ENCODE measurements at places on chromosomes 2 and 18.

DNA sequence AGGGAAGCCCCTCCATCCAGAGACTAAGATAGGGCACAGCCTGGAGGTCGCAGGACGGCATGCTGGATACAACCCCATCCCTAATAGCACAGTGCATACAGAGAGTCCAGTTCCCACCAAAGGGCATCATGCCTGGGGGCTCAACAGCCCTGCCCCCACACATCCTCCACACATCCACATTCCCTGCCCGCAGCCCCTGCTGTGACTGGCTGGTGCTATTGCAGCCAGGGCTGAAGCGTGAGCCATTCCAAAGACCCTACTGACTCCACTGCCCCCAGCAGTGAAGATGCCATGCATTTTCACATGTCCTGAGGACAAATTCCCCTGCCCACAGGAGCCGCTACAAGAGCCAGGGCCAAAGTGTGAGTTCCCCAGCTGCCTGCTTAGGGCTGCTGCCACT lies 641.6 kb downstream of the METTL4 start:
- DNase-seq = no peak

- DNase-seq = no peak
Measured at GRCh38 chr2:182057002-182057401, 71.3 kb downstream of the PPP1R1C start.

GRCh38 chr2:136131484-136131960 lies 13.6 kb upstream of the CXCR4 start:
- DNase-seq = no peak

DNA sequence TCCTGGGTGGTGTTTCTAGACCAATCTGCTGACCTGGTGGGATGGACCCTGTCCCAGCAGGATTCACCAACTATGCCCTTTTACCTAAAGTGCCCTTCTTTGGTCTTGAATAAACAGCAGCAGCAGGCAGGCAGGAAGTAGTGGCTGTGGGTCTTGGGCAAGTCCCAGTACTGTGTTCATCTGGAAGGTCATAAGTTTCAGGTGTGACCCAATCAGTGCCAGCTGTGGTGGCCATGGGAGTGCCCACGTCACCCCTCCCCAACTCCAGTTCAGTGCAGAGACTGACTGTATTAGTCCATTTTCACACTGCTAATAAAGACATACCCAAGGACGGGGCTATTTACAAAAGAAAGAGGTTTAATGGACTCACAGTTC lies 148.3 kb upstream of the SRD5A2 start:
- no peak for DNase-seq

DNA sequence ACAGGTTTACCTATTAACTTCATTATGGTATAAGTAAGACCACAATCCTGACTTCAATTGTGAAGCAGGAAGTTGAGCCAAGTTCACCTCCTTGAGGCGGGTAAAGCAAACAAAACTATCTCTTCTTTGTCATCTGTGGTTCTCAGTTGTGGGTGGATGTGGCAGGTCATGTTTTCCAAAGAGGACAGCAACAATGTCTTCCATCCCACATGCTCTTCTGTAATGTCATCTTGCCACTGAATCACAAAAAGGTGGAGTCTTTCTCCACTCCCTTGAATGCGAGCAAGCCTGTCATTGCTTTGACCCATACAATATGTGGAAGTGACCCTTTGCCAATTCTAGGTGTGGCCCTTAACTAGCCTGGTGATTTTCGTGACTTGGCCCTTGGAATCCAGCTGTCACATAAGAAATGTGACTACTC lies 98.7 kb downstream of the GRB14 start:
- DNase-seq = no peak

- peak; percentile 61 for DNase-seq
Measured at GRCh38 chr2:203730076-203730729, 23.8 kb downstream of the CD28 start.

DNA sequence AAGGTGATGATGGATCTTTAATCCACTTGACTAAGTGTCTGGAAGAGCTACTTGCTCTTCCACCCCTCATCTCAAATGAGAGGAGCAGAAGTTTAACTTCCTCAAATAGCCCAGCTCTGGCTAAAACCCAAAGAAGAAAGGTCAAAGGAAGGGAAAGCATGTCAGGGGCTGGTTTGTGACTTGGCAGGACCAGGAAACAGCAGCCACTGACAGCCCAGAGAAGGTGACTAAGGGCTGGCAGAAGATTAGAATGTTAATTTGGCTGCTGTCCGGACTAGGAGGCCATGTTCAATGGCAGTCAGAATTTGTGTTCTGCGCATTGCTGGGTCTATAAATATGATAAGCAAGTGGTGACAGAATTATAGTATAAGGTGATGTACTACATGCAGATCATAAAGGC lies 386.2 kb downstream of the SETBP1 start:
- no peak for DNase-seq

- DNase-seq = no peak
Measured at GRCh38 chr2:236254001-236254400, 10.2 kb downstream of the ASB18 start.

DNA sequence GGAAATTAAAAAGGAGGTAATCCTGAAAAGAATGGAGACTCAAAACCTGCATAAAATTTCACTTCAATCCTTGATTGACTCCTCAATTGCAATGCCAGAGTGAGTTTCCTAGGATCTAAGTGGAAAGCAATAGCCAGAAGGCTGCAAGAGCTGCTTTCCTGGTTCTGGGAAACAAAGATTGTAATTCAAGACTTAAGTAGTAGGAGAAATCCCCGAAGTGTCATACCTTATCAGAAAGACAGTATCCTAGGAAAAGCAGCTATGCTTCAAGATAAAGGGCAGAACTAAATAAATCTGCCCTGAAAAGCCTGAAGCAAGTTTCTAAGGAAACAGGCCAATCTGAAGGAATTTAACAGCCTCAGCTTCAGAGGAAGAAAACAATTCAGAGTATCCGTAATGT lies 390.2 kb downstream of the DSC3 start:
- DNase-seq = no peak

DNA sequence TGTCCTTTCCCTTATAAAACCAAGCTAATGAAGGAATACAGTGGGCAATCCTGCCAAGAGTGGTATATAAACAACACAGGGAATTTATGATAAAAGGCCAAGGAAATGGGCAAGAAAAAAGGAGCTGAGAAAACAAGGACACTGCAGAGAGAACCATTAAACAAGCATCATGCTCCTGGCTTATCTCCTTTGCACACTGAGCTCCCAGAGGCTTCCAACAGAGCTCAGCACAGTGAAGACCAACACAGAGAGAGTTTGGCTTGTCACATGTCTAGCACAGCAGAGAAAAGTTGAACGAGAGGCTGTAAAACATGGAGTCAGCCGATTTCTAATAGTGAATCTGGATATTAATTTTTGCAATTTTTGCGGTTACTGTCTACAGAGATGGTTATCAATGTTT lies 68.0 kb upstream of the KLF7 start:
- DNase-seq = no peak

- DNase-seq = no peak
Measured at GRCh38 chr2:10971888-10972260, 60.1 kb downstream of the KCNF1 start.

- DNase-seq = peak; percentile 94
Measured at GRCh38 chr2:128395640-128396499, 77.2 kb upstream of the HS6ST1 start.

DNA sequence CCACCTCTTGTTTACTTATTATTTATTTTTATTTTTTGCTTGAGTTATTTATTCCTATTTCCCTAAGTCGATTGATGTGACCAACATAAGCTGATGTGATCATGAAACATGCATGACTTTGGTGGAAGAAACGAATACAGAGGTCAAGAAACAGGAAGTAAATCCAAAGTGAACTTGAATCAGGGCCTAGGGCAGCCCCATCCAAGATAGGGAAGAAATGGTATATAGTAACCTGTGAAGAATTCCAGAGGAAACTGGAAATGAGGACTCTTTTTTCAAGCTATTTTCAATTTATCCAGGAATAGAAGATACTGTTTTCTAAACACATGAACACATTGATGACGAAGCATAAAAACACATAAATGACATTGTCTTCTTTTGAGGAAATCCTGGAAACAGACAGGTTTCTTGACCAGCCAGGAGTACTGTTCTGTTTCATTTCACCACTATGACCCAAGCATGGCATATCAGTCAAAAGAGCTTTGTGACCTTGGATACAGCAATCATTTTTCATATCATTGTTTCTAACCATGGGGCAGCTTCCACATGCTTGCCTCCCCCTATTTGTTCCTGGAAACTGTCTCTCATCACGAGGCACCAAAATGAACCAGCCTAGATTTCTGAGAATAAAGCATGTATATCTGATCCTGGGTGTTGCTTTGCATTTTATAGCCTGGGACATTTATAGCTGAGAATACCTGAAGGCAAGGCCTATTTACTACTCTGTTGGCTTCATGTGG lies 9.1 kb upstream of the LCLAT1 start:
- DNase-seq = no peak

- DNase-seq = peak; percentile 97
Measured at GRCh38 chr2:144099780-144100377, 420.0 kb downstream of the ZEB2 start.

DNA sequence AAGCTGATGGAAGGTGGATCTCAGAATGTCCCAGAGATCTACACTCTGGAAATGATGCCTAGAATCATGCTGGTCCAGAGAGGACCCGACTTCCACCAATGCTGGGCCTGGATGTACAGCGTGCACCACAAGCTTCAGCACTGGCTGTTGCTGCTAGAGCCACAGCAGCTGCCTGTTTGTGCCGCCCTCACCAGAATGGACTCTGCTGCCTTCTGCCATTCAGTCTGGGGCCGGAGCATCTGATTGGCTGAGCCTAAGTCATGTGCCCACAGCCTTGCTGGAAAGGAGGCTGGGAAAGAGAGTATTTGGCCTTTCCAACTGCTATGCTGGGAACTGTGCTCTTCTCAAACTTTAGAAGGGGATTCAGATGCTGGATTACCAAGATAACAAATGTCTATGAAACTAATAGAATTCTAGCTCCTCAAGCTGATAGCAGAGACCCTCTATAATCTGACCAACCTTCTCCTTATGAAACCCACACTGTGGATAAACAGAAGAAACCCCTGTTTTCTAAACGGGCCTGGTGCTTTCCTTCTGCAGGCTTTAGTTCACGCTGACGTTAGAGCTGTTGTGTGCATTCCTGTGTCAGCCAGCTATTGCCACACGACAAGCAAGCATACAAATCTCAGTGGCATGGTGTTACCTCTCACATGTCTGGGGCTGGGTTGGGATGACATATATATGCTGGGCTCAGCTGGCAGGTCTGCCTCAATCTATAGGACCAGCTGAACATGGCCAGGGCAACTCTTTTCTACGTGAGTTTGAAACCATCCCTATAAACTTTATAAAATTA lies 4.1 kb upstream of the LOXHD1 start:
- DNase-seq = peak; percentile 30

DNA sequence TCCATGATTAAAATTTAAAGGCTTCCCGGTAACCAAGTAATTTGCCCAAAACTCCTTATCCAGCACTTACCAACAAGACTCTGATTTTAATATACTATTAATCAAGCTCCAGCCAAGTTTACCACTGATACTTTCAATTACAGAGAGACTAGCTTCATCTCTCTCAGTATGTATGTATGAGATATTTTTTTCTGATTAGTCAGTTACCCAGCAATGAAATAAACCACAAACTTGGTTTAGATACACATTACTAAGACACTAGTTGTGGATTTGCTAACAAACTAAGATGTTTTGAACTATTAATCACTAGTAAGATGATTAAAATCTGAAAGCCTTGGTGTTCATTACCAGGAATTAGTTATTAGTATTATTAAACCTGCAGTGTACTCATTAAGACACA lies 1272.2 kb upstream of the ACVR2A start:
- peak; percentile 58 for DNase-seq

DNA sequence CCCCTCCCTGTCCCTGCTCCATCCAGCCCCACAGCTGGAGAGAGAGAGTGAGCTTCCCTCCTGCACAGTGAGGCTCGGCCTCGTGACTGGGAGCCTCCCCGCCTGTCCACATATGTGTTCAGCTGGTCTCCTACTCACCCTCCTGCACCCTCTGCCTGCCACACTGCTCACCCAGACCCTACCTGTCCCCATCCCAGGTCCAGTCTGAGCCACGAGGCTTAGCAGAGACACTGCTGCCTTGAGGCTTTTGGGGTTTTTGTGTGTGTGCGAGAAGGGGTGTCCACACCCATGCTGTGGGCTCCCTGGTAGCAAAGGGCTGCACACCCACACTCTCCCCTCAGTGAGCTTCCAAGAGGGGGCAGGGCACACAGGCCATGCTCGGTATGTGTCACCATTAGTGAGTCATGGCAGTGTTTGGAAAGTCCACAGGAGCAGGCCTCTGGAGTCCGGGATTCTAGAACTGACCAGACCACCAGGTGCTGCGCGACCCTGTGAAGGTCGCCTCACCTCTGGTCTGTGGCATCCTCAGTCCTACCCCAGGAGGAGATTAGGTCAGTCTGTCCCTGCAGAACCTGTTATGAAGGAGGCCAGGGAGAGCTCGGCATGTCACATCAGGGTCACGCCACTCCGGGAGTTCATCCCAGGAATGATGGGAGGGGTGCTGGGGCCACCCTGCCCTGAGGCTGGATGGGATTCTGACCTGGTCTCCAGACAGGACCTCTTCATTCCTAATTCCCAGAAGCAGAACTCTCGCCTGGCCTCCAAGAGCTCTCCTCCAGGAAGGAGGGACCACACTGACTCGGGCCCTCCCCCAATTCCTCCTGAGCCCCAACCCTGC lies 39.9 kb upstream of the SMAD7 start:
- DNase-seq = peak; percentile 58

DNA sequence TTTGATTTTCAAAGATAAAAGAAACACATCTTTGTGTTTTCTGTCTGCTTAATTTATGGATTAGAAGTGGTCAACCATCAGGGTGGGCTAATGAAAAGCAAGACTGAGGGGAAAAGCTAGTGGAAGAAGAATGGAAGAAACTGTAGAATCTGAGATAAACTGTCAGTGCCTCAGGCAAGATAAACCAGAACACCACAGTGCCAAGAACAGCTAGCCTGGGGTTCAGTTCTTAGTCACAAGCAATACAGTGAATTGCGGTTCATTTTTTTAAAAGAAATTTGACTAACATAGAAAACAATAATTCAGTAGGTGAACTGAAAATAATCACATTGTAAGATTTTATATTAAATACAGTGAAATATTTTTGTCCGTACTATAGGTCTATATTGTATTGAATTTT lies 22.0 kb upstream of the LNPK start:
- no peak for DNase-seq

DNA sequence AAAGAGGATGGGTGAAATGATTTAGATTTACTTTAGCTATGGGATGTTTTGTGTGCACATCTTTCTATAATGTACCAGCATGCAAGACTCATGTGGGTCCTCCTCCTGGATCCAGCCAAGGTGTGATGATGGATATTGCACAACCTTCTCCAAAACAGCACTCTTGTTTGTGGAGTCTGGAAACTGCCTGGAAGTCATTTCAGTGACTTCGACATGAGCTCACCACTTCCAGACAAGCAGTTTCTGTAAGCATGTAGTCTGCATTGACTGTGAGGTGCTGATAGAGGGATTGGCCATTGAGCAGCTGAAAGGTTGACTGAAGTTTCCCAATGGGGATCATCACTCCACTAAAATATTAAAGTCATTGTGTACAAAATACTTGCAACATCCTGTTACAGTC lies 154.0 kb downstream of the TRIB2 start:
- no peak for DNase-seq

DNA sequence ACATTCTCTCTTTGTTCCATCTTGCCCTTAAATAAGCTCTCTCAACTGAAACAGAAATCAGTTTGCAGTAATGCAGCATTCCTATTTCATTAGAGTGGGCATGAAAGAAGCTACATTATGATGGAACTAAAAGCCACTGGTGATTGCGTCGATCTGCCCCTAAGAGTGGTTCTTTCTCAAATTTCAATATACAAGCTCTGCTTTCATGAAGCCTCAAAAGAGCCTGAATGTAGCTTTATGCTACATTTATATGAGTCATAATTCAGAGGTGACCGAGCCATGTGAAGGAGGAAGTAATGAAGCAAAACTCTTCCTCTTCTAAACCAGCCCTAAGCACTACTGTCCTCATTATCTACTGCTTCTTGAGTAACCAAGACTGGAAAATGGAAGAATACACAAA lies 64.8 kb upstream of the CYTIP start:
- no peak for DNase-seq

Measured in iris pigment epithelial cell (primary cell).